ENCODE measurements at places on chromosomes 3 and 15.

DNA sequence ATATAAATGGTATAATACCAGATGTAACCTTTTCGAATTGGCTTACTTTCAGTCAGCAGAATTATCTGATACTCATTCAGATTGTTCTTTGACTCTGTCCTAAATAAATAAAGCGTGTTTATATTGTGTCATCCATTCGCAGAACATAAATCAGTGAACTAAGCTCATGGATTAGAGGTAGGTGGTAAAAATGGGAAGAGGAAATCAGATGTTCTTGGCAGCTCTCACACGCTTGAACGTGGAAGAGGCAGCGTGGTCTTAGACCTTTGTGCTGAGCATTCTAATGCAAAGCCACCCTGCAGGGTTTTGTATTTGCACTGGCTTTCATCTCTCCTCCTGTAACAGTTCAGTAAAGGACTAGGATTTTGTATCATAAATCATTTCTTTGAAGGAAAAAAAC lies 441.4 kb downstream of the GABRG3 start:
- H3K36me3 ChIP-seq = no peaks in the 10 kb centered on the region
- H3K4me1 ChIP-seq = no peaks in the 10 kb centered on the region
- no peak overlapping the region for H3K27ac ChIP-seq
- H3K4me3 ChIP-seq = no peak overlapping the region

DNA sequence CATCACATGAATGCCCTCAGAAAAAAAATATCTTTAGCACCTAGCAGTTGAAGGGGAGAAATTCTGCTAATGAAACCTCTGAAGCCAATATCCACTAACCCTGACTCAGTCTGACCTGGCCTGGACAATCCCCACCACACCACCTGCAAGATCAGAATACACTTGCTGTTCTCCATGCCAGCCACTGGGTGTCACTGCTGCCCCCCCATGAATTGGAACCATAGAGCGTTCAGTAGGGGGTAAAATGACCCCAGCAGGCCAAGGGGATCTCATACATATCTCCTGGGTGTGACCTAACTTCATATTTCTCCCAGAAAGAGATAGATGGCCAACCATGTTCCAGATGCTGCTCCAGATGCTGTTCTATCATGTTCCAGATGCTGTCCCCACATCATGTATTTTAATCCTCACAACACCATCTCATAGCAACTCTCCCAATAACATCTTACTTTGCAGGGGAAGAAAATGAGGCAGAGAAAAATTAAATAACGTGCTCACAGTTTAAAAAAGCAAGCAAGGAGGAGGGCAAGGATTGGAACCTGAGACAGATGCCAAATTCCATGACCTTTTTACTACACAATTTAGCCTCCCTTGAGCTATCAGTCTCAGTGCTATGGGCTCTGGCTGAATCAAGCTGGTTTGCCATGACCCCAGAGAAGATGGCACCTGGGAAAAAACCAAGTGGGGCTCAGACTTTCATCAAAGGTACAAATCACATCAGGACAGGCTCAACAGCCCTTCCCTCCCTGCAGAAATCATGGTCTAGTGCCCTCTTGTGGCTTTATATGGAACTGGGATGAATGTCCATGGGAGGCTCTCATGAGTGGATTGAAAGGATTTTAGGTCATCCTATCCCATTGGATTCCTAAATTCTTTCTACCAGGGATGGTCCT lies 12.4 kb downstream of the NTRK3 start:
- H3K27ac ChIP-seq = no peak overlapping the region
- no peak for DNase-seq
- H3K4me1 ChIP-seq = peaks cover 9% of the 10 kb centered on the region
- no peak overlapping the region for H3K4me3 ChIP-seq
- peaks cover 8% of the 10 kb centered on the region for H3K27me3 ChIP-seq

DNA sequence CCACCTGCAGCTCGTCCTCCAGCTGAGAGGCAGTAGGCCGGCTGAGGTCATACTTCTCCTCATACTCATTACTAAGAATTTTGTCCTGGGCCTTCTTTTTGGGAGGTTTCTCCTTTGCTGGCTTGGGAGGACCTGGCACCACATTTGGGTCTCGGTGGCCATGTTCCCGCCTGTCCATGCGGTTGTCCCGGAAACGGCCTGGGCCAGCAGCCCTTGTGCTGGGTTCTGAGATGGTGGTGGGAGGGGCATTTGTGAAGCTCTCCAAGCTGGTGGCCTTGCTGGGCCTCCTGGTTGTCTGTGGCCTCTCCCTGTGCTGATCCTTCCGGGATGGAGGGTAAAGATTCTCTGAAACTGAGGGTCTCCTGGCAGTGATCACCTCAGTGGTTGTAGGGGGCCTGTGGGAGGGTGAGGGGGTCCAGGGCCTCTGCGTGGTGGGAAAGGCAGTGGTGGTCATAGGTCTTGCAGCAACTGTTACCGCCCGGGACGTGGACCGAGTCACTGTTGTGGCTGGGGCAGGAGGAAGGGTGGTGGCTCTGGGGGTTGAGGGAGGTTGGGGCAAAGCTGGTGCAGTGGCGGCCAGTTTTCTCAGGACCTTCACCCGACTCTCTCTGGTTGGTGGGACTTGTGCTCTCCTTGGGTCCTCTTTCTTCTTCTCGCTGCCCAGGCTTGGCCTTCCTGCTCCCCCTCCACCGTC lies 2.5 kb downstream of the CCDC80 start:
- no peaks in the 10 kb centered on the region for H3K27me3 ChIP-seq
- H3K27ac ChIP-seq = no peak overlapping the region
- no peak for DNase-seq

GRCh38 chr3:119148493-119149180 lies 2.7 kb downstream of the TEX55 start:
- no peak overlapping the region for H3K27ac ChIP-seq
- H3K36me3 ChIP-seq = no peaks in the 10 kb centered on the region
- no peak overlapping the region for H3K4me3 ChIP-seq

- no peak for DNase-seq
- H3K36me3 ChIP-seq = no peaks in the 10 kb centered on the region
- H3K27ac ChIP-seq = no peak overlapping the region
- H3K27me3 ChIP-seq = no peaks in the 10 kb centered on the region
- no peaks in the 10 kb centered on the region for H3K4me1 ChIP-seq
Observed at GRCh38 chr15:55008421-55008820, 188.3 kb downstream of the RSL24D1 start.

DNA sequence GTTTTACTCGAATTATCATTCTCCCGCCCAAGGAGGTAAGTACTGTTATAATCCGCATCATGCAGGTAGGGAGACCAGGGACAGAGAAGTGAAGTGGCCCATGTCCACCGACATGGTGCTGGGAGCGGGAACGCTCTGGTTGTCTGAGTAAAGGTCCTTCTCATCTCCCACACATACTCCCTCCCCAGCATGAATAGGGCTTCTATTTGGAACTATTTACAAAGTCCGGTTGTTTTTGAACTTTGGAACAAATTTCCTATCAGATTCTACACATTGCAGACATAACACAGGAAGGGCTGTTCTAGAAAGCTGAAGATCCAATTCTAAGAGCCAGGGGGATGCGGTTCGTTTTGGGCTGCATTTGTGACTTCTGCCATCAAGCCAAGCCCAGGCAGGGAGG lies 94.8 kb upstream of the TLE3 start:
- no peak for DNase-seq
- peaks cover 16% of the 10 kb centered on the region for H3K4me1 ChIP-seq
- no peaks in the 10 kb centered on the region for H3K27me3 ChIP-seq
- no peak overlapping the region for H3K4me3 ChIP-seq
- no peaks in the 10 kb centered on the region for H3K36me3 ChIP-seq
- H3K27ac ChIP-seq = no peak overlapping the region

DNA sequence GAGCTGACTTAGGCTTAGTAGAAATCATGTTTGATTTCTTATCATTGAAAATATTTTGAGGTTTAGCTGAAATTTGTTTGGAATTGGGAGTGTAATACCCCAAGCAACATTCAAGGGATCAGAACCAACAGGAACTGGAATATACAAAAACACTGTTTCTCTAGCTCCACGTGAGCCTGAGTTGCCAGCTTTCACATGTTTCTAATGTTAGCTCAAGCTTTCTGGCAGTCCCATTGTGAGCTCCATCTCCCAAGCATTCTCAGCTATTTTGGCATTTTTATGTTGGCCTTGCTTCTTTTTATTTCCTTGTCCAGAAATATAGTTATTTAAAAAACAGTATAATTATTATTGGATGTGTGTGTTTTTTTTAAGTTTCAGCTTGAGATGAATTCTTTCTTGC lies 427.1 kb upstream of the DPH6 start:
- H3K27ac ChIP-seq = no peak overlapping the region
- H3K4me1 ChIP-seq = no peaks in the 10 kb centered on the region
- no peaks in the 10 kb centered on the region for H3K27me3 ChIP-seq
- no peak overlapping the region for H3K4me3 ChIP-seq
- H3K36me3 ChIP-seq = no peaks in the 10 kb centered on the region
- no peak for DNase-seq

GRCh38 chr3:145017959-145018358 lies 1046.3 kb downstream of the DIPK2A start:
- DNase-seq = no peak
- H3K27me3 ChIP-seq = no peaks in the 10 kb centered on the region
- no peak overlapping the region for H3K27ac ChIP-seq
- H3K36me3 ChIP-seq = no peaks in the 10 kb centered on the region
- no peaks in the 10 kb centered on the region for H3K4me1 ChIP-seq

DNA sequence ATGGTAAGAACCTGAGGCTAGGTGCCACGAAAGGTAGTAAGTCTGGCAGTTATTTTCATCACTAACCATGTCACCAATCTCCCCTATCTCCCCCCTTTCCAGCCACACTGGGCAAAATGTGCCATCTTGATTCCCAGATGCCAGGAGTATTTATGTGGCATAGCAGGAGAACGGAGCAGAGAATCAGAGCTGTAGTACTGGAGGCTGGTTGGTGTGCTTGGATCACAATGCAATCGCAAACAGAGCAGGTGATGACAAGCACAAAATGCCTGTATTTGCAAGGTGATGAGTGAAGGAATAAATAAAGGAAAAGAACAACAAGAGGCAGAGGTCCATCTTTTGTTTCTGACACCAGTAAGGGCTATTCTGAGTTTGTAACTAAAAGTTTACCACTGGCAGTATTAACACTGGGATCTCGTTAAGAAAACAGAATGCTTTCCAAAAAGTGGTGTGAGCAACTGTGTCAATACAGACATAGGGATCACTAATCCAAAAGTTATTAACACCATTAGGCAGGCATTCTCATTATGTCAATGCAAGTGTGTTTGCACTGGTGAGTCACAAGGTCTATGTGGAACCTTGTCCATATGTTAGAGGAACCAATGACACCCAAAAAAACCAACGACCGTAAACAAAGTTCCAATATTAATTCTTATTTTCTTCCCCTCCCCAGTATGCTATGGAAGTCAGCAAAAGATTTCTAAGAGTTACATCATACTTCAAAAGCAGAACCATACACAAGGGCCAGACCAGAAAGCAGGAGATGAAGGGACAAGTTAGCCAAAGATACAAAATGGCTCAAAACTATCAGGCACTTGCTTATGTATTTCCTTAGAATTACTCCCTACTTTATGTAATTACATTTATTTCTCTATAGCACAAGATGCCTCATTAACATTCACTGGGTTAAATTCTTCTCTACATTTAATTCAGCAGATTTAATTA lies 556.6 kb downstream of the FOXP1 start:
- H3K27ac ChIP-seq = no peak overlapping the region
- peaks cover 41% of the 10 kb centered on the region for H3K4me1 ChIP-seq
- H3K4me3 ChIP-seq = no peak overlapping the region

Data from lower lobe of right lung (tissue), 2 donors.